ENCODE measurements at places on chromosomes 2 and 18. TPM values are rescaled to one million over a fixed set of nuclear protein-coding genes. Genes with fewer than 3 reads are reported as not detected.

DNA sequence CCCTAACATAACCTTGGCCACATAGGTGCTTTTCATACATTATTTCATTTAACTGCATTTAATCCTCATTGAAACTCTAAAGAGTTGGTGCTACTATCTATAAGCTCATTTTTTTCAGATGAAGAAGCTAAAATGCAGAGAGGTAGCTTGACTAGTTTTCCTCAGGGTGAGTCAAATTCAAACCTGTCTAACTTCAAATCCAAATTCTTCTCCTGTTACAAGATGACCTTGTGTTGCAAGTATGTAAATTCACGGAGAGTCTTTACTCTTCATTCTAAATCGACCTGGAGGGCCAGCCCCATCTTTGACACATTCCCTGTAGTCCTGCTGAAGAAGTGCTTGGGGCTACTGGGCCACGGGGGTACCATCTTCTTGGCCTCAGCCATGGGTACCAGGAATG is 8.2 kb upstream of the SETBP1 start:
- DNase-seq: no peak

Gene DLGAP1
- polyA plus RNA-seq: 4.1 TPM

- no peak for DNase-seq
These were observed 37.6 kb downstream of the GPR45 start for GRCh38 chr2:105279126-105279525.

DNA sequence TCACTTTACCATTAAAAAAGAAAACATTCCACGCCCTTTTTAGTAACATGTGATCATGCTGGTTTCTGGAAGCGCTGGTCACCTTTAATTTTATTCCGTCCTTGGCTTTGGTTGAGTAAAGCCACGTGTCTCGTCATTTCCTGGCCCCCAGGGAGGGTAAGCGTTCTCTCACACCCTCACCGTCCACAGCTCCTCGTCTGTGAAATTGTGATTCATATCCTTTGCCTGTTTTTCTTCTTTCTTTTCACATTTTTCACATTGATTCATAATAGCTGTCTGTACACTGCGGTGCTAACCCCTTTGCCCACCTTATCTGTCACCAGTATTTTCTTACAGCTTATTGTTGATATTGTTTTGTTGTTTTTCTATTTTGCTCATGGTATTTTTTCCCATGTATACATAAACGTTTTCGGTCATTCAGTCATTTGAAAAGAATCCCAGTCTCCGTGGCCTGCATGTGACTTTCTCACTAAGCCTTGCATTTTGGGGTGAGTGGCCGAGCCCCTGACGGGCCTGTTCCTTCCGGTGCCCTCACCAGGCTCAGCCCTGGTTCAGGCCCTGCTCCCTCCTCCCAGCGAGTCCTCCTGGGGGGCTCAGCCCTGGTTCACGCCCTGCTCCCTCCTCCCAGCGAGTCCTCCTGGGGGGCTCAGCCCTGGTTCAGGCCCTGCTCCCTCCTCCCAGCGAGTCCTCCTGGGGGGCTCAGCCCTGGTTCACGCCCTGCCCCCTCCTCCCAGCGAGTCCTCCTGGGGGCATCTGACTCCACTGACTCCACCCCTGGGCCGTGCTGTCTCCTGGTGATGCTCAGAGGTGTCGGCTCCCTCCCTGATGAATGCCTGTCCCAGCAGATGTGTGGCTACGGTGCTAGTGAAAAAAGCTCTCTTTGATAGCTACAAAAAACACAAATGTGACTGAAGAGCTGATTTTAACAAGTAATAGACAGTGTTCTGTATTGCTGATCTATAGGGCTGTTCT is 249.7 kb upstream of the PXDN start:
- no peak for DNase-seq

DNA sequence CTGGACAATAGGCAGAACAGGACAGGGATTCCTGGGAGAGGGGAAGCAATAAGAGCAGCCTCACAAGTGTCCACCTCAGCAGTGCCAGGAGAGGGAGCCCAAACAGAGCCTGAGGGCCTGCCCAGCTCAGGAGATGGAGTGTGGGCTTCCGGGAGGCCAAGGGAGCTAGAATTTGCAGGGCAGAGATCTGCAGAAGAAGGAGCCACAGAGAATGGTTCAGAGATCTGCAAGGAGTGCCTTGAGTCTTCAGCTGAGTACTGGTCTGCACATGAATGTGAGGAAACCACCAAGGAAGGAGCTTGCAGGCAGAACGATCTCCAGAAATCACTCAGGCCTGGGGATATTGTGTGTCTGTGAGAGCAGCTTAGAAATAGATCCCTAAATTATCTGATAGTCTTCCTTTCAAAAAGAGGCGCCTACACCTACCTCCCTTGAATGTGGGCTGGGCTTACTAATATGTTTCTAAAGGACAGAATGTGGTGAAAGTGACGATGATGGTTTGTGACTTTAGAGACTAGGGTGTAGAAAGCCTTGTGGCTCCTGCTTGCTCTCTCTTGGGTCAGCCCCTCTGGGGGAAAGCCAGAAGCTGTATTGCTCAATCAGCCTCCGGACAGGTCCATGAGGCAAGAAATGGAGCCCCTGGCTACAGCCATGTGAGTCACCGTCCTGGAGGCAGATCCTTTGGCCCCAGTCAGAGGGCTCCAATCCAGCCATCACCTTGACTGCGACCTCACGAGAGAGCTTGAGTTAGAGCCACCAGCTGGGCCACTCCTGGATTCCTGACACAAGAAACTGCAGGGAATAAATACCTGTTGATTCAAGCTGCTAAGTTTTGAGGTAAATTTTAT is 7.6 kb upstream of the LPIN1 start:
- DNase-seq: no peak

GRCh38 chr2:43265001-43265400 is 38.6 kb upstream of the ZFP36L2 start:
- no peak for DNase-seq

Gene CLEC4F
- 0.07 TPM for polyA plus RNA-seq

DNA sequence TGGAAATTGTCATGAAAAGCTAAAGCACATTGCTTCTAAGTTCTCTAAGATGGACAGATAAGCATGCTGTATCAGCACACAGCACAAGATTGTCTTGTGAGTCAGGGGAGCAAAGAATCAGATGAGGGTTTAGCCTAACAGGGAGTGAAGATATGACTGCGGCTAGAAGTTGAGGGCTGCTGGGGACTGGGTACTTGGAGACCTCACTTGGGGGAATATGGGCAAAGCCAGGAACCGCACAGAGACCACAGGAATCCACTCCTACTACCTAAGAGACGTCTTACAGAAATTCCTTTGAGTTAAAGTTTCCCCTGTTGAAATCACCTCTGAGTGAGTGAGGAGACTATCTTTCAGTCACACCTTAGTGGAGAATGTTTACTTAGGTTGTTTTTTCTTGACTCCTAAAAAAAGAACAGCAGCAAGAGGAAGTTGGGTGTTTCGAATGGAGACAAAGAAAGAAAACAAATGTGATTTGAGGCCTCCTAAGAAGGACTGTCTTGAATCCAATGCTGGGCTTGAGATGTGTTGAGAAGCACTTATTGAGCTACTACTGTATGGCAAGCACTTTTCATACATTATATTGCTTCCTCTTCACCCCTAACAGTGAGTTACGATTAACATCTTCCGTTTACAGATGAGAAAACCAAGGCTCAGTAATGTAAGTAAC is 100.7 kb downstream of the ANKRD44 start:
- no peak for DNase-seq

Gene TMEM37
- polyA plus RNA-seq: 65.3 TPM

Gene GAD1
- polyA plus RNA-seq: 0.43 TPM

DNA sequence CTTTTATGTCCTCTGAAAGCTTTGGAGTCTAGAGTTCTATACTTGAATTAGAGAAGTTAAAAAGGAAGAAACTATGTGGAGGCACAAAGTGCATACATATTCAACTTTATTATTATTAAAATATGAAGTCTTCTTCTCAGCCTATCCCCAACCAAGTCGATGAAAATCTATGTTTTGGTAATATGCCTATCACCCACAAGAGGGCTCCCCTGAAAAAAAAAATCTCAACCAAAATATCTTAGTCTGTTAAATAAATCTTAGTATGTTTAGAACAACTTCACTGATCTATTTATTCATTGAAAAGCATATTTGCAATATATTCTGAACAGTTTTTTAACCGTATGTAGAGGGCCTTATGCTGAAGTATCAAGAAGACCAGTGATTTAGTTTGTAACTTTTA is 804.5 kb downstream of the TDRD15 start:
- DNase-seq: no peak

DNA sequence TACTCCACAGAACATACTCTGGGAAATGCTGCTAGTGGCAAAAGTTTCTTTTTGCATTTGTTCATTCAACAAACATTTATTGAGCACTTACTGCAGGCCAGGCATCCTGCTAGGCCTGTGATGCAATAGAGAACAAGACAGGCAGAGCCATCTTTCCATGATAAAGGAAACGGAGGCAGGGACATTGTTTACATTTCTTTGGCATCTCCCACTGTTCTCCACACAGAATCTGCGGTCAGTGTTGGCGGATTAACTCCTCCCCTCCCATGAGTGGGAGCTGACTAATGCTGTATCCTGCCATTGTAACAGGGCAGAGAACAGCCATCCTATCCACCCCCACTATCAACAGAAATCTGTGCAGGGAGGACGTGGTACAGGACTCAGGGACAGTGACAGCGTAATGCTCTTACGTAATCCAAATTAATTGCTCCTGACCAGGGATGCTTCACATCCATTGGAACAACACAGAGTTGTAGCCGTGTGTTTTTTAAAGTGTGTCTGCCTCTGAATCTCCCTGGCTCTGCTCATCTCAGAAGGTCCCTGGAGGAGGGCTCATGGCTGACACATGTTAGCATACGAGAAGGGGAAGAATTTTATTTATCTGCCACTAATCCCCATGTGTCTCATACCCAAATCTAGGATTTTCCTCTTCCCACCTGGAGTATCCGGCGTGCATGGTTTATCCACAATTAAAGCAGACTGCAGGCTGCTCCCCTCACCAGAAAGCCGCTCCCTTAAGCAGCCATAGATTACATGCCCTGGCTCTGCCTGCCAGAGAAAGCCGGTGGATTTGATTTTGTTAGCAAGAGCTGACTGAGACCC is 32.3 kb downstream of the STEAP3 start:
- peak; percentile 21 for DNase-seq

DNA sequence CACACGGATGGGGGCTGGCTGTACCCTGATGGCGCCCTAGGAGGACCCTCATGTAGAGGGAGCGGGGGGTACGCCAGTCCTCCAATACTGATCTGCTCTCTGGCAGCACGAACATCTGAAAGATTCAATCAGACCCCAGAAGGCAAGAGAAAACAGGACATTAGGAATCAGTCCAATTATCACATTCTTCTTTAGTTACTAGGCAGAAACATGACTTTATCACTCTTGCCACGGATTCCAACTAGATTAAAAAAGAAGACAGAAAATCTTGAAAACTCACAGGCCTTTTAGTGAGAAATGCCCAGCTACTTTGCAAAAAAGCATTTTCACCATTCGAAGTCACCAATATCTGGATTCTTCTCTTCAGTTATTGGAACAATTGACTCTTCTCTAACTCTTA is 68.4 kb downstream of the ID2 start:
- no peak for DNase-seq

Gene IDH1
- polyA plus RNA-seq: 93.8 TPM

Gene SPRED2
- 40.0 TPM for polyA plus RNA-seq

DNA sequence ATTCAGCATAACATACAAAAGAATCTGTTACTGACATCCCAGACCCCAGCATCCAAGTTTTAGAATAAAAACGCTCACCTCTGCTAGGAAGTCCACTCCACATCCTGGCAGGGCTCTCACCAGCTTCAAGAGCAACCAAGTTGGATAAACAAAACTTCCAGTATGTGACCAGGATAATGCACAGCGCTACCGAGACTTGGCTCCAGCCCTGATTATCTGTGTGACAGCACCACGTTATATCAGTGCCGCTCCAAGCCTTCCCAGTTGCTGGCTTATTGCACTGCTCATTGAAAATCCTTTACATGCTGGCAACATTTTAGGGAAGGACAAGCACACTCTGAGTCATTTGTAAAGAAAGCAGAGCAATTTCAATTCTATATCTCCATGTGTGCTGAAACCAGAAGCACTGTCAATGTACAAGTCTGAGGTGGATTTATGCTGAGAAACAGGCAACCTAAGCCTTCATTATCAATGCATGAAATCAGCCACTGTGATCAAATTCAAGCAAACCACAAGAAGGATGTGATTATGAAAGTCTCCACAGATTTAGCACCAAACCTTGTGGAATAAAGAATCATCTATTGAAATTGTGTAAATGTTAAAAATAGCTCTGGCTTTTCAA is 115.7 kb downstream of the ZNF385B start:
- no peak for DNase-seq

GRCh38 chr2:132547090-132547687 is 122.8 kb downstream of the LYPD1 start:
- peak; percentile 67 for DNase-seq

DNA sequence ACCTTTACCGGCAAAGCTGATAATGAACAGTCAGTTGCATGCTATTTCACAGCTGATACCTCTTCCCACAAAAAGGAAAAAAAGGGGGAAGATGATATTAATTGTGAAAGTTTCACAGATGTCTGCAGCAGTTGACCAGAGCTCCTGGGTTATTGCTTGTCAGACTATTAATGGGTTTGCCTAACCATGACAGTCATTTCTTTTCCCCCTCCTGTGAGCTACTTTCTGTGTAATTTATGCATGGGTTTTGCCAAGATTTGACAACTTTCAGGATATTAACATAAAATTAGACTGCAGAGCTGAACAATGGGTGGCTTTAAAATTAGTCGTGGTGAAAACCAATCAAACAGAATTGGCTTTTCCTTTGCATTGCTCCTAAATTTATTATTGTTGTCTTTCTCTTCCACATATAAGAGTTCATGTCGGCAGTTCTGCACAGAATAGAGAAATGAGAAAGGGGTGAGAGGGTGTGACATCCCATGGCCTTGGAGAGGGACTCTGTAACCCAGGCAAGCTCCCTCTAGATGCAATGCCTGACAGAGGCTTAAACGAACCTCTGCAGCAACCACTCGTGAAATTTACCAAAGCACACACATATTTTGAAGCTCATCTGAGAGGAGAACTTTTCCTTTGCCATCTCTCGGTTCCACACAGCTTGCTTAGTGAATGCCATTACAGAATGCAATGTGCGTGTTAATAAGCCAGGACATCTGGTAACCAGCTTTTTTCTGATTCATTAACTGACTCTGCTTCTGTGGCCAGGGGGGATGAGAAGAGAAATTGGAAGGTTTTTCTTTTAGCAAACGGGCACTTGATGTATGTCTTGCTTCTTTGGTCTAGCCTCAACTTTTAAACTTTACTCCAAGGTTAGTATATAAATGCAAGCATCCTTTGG is 82.2 kb upstream of the ITGA4 start:
- DNase-seq: no peak

DNA sequence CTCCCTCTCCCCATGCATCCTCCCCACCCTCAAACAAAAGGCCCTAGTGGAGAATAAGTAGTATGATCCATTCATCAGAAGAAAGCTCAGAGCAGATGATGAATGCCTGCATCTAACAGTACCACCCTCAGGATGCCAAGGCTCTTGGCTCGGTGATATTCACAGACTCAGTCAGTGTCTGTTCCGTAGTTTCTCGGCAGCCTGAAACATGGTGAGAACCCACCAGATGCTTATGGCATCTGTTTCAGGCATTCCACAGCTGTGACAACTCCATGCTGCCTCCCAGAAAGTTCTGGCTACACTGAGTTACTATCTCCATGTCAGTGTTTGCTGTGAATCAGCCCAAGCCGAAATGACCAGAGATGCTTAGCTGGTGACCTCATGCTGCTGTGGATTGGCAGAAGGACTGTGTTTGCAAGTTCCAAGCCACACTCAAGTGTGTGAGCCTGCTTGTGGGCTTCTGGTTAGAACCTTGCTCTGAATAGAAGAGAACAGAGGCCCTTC is 83.9 kb downstream of the WDSUB1 start:
- DNase-seq: no peak

Gene DSEL
- 24.5 TPM for polyA plus RNA-seq

Gene VRK2
- polyA plus RNA-seq: 25.8 TPM
